HT1080 (cell line): ENCODE measurements at places on chromosomes 3 and 15. TPM values are rescaled to one million over a fixed set of nuclear protein-coding genes. Genes with fewer than 3 reads are reported as not detected.

GRCh38 chr3:138051947-138052802, 42.2 kb downstream of the CLDN18 start:
- peak; percentile 72 for DNase-seq

DNA sequence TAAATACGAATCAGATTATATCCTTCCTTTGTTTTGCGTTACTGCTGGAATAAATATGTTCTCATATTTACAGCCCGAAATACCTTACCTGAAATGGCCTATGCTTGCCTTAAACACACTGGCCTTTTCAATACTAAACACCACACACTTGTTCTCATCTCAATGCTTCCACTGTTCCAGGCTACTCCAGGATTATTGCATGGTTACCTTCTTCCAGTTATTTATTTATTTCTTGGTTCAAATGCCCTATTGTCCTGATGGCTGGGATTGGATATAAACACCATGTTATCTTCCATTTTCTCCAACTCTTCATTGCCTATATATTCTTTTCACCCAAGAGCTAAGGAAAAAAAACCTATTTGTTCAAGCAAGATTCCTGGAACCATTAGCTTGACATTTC, 125.3 kb downstream of the SI start:
- DNase-seq, result no peak

PLAAT1 gene
- total RNA-seq, result 8.1 and 9.3 TPM in 2 replicates

- DNase-seq, result no peak
These were observed 66.1 kb upstream of the MEIS2 start for GRCh38 chr15:37166402-37166801.

DNA sequence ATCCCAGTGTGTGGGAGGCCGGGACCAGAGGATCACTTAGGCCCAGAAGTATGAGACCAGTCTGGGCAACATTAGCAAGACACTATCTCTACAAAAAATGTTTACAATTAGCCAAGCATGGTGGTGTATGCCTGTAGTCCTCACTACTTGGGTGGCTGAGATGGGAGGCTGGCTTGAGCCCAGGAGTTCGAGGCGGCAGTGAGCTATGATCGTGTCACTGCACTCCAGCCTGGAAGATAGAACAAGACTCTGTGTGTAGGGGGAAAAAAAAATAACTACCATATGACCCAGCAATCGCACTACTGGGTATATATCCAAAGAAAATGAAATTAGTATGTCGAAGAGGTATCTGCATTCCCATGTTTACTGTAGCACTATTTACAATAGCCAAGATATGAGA, 22.6 kb downstream of the RYK start:
- DNase-seq, result no peak

DNA sequence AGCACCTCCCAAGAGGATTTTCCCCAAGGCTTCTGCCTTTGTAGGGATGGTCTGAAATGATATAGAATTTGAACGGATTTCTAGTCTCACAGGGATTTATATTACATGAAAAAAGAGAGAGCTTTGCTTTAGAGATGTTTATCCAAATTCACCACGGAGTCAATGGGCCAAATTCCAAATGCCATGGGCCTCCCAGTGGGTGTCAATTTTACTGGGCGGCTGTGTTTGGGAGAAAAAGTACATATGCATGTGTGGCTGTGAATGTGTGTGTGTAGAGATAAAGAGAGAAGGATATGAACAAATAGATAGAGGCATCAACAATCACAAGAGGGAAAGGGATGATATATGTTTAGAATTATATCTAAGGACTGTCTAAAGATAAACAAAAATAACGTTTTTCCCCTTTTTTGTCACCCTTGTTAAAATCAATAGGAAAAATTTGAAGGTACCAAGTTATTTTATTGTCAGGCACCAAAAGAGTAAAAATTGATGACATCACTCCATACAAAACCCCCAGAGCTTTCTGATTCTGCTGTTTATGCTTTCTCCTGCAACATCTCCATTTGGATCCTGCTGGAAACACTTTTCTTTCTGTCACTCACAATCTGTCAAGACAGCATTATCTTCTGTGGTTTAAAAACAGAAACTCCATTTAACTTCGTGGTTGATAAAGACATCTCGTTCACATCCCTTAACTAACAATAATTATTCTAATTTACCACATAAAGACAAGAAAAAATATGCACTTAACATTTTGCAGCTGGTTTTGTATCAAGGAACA, 160.7 kb downstream of the FHIT start:
- DNase-seq, result no peak

GRCh38 chr3:82556113-82556512, 794.7 kb upstream of the GBE1 start:
- DNase-seq, result no peak

DNA sequence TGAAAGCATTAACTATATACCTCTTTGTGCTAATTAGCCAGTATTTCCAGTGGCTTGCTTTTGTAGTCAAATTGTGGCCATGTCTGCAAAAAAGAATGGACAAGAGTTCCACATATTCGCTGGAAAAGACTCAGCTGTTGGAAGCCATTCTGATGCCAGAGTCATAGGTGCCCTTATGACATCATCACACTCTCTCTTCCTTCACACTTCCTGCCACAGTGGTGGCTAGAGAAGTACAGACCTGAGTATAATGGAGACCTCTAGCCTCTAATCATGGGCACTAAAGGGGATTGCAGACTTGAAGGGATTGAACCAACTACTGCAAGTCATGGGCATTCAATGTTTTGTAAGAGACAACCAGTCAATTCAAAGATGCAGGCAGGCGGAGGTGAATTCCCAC, 38.3 kb upstream of the IQCF6 start:
- DNase-seq, result no peak

PYGO1 gene
- total RNA-seq, result 3.3 and 5.0 TPM in 2 replicates

DNA sequence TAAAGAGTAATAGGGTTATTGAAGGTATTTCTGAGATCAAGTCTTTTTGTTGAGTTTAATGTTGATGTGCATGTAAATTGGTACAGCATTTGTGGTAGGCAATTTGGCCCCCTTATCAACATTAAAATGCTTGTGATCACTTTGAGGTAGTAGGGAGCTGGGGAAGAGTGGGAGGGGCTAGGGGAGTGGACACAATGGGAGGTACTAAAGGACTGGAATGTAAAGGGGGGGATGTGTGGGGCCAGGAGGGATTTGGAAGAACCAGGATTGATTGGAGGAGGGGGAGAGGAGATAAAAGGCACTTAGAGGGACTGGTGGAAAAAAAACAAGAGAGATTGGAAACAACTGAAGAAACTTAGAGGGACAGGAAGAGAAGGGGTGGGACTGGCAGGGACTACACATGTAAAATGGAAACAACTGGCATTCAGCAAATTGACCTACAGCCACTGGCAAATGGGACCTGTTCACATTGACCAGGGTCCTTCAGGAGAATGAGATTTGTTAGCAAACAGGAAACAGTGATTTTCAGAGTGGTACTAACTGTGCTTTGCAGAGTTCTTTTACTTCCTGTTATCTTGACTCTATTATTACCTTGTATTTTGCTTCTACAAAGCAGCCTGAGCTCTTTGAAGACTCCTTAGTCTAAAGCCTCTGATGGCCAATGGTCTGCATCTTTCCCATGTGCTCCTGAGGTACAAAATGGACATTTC, 47.8 kb upstream of the ZBTB38 start:
- DNase-seq, result no peak

GRCh38 chr3:31009881-31010280, 115.4 kb upstream of the GADL1 start:
- no peak for DNase-seq

- no peak for DNase-seq
These were observed 26.8 kb downstream of the SLC6A6 start for GRCh38 chr3:14429237-14429636.

GRCh38 chr15:99916668-99917223, 183.5 kb upstream of the LYSMD4 start:
- DNase-seq, result no peak
